ENCODE measurements at places on chromosomes 3 and 15.

DNA sequence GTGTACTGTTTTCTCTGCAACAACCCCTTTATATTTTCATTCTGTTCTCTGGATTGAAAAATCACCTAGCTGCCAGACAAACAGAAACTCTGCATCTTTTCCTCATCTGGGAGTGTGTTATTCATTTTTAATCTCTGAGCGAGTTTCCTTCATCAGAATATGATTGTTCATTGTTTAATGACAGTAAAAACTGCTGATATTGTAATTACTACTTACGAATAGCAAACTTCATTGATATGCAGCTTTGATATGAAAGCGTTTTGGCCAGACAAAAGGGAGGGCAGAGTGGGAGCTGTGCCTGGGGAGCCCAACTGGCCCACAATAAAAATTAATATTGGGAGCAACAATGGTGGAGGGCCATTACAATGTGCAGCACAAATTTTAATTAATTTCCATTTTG lies 132.7 kb upstream of the SKOR1 start:
- no peak for DNase-seq

- no peak for DNase-seq
Observed at GRCh38 chr15:91422797-91423196, 322.7 kb downstream of the SV2B start.

- no peak for DNase-seq
Observed at GRCh38 chr3:78176869-78177268, 1137.0 kb downstream of the ROBO2 start.

DNA sequence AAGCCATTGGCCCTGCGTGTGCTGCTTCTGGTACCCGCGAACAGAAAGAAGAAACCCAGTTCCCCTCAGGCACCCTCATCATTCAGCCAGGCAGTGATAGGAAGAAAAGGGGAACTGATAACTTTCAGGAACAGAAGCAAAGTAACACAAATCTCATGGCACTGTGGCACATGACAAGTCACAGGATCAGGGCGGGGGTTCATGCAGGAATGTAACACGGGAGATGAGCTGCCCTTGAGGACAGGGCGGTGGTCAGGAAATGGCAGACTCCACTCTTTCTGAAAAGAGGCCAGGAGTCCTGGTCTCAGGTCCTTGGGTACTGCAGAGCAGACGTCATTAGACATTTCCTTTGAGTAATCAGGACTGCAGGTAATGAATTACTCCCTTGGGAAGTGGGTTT lies 95.5 kb downstream of the CCNL1 start:
- DNase-seq, result no peak

- no peak for DNase-seq
Observed at GRCh38 chr15:29789871-29790270, 32.4 kb downstream of the TJP1 start.

DNA sequence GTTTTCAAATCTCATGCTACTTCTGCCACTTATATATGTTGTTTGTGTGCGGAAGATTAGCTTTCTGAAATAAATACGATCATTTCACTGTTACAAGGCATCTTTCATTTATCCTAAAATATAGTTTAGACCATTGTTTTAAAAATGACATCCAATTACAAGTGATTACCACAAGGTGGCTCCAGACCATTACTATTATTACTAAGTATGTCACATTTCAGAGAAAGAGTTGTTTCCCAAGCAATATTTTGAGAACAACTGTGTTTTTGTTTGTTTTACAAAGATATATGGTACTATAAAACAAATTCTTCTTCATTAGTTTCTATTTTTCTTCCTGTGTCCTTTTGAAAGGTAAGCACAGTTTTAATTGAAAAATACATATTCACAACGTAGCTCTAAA lies 136.0 kb upstream of the RAP2B start:
- DNase-seq, result no peak

GRCh38 chr15:33516563-33516962 lies 205.8 kb downstream of the RYR3 start:
- no peak for DNase-seq

- no peak for DNase-seq
Observed at GRCh38 chr15:73854265-73854664, 19.1 kb upstream of the TBC1D21 start.

- no peak for DNase-seq
Observed at GRCh38 chr3:123105201-123106189, 38.7 kb downstream of the PDIA5 start.

- no peak for DNase-seq
Observed at GRCh38 chr3:151196434-151196833, 6.6 kb downstream of the GPR171 start.

Data from upper lobe of right lung (tissue), 1 donor.